DND-41 (cell line): ENCODE measurements at places on chromosomes 6 and 20.
A peak's percentile ranks its signal among the peaks of the same experiment; 100 is the strongest.

GRCh38 chr6:88780714-88781389 lies 182.6 kb downstream of the RNGTT start:
- peak; percentile 62 for DNase-seq

DNA sequence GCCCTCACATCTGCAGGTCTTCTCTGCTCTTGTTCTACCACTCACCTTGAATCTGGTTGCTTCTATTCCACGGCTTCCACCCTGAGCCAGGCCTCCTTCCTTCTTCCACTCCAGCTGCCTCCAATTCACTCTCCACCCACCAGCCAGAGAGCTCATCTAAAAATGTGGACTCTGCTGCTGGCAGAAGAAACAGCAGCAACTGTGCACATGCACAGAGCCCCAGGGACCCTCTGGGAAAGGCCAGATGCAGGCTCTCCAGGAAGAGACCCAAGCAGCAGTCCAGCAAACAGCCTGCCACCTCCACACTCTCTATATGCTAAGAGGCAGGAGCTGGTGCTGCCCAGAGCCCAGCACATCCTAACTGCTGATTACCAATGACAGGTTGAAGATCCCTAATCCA lies 162.6 kb upstream of the TOP1 start:
- DNase-seq, result no peak

DNA sequence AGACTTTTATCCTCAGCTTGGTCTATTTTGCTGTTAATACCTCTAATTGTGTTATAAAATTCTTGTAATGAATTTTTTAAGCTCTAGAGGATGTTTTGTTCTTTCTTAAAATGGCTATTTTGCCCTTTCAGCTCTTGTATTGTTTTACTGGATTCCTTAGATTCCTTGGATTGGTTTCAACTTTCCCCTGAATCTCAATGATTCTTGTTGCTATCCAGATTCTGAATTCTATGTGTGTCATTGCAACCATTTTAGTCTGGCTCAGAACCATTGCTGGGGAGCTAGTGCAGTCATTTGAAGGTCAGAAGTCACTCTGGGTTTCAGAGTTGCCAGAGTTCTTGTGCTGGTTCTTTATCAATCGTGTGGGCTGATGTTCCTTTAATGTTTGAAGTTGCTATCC lies 37.1 kb downstream of the OTOR start:
- no peak for DNase-seq

DNA sequence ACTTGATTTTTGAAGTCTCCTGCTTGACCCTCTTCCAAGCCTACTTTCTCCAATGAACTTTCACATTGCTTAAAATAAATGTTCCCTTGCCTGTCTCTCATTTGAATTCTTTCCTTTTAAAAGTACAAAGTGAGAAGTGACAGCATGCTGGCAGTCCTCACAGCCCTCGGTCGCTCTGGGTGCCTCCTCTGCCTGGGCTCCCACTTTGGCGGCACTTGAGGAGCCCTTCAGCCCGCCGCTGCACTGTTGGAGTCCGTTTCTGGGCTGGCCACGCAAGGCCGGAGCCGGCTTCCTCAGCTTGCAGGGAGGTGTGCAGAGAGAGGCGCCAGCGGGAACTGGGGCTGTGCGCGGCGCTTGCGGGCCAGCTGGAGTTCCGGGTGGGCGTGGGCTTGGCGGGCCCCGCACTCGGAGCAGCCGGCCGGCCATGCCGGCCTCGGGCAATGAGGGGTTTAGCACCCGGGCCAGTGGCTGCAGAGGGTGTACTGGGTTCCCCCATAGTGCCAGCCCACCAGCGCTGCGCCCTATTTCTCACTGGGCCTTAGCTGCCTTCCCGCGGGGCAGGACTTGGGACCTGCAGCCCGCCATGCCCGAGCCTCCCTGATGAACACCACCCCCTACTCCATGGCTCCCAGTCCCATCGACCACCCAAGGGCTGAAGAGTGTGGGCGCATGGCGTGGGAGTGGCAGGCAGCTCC lies 31.9 kb downstream of the SERPINB6 start:
- no peak for DNase-seq

DNA sequence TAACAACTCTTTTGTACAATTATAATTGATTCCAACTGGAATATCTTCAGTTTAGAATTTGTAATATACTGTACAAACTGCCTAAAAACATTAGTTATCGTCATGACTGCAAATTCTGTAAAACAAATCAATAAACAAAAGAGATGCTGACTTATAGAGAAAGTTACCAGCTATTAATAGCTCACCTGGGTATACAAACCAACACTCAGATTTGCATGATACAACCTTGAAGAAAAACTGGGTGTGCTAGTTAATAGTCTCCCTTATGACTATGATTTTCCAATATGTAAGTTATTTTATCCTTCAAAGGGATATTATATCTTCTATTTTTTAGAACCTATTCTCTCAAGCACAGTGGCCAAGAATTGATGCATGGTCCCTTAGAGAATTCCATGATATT lies 698.5 kb downstream of the FRK start:
- no peak for DNase-seq

DNA sequence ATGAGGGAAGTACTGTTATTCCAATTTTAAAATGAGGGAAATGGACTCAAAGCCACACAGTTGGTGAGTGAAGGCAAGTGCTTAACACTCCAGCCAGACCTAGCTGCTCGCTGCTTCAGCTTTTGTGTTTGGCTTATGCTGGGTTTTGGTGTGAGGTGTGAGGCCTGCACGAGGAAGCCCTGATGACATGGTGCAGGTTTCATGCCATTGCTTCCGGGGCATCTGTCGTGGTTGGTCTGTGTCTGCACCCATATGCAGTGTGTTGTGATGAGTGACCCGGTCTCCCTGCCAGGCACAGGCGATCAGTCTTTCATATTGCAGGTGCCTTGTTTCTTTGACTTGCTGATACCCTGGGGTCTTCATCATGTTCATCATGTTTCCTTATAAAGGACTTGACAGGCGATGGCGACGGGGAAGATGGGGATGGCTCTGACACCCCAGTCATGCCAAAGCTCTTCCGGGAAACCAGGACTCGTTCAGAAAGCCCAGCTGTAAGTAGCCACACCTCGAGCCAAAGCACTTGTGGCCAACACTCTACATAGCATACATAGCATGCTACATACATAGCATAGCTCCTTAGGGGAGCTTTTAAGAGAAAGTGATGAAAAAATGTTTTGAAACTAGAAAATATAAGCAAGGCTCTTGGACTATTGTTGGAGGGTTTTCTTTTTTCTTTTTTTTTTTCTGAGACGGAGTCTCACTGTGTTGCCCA lies 22.3 kb downstream of the DNMT3B start:
- DNase-seq, result no peak

DNA sequence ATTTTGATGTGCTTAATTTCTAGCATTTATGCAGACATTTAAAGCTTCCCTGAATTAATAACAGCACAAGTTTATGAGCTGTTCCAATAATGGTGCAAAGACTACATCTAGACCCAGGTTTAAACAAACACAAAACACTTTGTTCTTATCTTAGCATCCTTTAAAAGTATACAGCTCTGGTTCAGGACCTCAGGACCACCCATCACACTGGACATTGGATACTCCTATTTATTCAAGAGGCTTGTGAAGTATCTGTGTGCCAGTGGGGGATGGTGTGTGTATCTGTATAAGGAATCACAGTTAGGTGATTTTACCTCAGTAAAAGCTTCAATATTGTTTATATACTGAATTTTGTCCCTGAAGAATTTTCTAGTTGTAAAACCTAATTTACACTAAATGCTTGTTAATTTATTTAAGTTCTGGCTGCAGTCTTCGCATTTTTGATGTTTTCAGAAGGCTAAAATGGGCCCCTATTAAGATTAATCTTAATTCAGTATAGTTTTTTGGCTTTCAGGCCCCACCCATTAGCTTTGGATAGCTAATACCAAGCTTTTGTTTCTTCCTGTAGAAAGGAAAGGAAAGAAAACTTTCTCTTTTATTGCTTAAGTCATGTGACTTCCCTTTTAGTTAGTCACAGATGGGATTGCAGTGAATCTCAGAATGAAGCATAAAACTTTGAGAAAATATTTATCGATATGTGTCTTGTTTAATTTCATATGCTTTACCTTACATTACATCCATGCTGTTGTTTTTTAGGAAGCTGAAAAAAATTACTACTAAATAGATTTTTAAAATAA lies 13.1 kb downstream of the LIN28B start:
- DNase-seq, result no peak

- DNase-seq, result no peak
Observed at GRCh38 chr6:7373739-7374138, 15.8 kb downstream of the CAGE1 start.
